ENCODE measurements at places on chromosomes 1 and 21.

GRCh38 chr1:52210044-52210443 is 68.2 kb downstream of the ZFYVE9 start:
- no peak for DNase-seq

GRCh38 chr1:233443040-233443760 is 115.7 kb downstream of the MAP3K21 start:
- DNase-seq, result no peak

- DNase-seq, result no peak
These were observed 10.0 kb upstream of the TNFRSF8 start for GRCh38 chr1:12052997-12053686.

DNA sequence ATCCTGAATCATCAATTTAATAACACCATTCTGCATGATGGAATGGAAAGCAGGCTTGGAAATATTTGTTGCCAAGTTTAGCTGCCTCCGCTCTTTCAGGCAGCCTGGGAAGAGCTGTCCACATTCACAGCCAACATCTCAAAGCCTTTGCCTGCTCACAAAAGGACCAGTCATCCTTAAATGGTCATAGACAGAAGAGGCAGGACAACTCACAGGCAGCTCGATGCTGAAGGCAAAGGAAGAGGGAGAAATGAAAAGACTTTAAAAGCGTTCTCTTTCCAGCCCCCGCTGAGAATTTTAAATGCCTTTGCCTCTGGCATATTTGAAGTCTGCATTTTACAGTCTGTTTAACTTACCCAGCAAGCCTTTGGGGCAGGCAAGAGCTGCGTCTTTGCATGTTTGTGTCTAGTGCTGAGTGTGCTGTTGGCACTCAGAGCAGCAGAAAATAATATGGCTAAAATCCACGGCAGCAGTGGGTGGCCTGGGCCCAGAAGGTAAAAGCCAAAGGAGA is 68.9 kb downstream of the NMNAT2 start:
- no peak for DNase-seq

DNA sequence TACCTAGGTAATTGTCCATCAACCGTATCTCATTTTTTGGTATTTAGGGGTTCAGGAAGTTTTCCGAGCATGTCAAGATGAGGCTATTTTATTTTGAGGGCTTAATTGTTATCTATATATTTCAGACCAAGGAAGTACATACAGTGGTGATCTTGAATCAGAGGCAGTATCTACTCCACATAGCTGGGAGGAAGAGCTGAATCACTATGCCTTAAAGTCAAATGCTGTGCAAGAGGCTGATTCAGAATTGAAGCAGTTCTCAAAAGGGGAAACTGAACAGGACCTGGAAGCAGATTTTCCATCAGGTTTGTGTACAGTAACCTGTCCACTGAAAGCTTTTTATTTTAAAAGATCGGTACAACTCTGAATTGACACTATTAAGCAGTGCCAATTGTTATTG is 130.2 kb downstream of the ZMYM4 start:
- DNase-seq, result peak; percentile 3

- no peak for DNase-seq
These were observed 10.0 kb downstream of the FAM163A start for GRCh38 chr1:179753061-179753460.

GRCh38 chr1:87329526-87330056 is 911 bp downstream of the LMO4 start:
- peak; percentile 32 for DNase-seq

DNA sequence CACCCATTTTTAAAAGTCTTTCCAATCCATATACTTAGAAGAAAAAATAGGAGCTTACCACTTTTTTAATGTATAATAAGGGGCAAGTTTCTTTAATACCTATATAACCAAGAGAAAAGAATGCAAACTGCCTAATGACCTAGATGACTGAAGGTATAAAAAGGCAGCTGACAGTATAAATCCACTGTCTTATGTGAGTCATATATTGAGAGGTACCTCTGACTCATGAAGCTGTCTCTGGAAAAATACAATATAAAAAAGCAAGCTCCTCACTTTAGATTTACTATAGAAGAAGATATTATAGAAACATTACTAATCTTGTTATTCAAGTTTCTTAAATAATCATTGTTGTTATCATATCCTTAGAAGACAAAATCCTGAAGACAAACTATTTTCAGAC is 144.2 kb downstream of the VAV3 start:
- peak; percentile 10 for DNase-seq

DNA sequence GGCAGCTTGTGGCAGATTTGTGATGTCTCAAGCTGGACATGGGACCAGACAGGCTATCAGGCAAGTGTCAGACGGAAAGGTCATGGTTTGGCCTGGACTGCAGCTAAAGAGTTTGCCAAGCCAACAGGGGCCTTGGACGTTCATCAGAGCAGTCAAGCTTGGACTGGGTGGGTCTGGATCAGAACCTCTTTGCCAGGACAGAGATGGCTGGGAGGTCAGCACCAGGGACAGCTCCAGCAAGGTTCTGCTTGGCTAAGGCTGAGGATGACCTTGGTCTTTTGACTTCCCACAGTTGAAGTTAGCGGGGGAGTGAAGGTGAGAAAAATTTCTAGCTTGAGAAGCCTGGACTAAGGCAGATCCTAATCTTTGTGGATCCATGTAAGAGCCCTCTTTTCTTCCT is 68.1 kb downstream of the GRIK3 start:
- DNase-seq, result peak; percentile 4

DNA sequence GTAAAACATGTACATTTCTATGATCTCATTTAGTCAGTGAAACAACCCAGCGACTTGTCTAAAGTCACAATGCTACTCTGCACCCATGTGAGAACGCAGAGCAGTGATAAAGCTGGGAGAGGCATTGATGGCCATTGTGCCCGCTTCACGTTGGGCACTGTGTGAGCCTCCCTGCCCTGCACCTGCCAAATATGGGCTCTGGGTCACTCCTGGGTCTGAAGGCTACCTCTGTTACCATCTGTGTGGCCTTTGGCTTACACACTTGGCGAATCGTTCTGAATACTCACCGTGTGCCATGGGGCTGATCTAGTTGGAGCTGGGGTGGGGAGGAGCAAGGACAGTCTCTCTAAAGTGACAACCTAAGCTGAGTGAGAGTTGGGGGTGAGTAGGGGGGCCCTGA is 29.9 kb downstream of the PCSK9 start:
- DNase-seq, result no peak

Measured in activated CD4-positive, alpha-beta T cell treated with anti-CD3 and anti-CD28 coated beads, Interleukin-2, Interleukin-6, amounts not matched to agents 100 ng/mL and 50 ng/mL, durations not matched to agents 16 hours and 8 hours (primary cell).